ENCODE measurements at places on chromosomes 2 and 18.

DNA sequence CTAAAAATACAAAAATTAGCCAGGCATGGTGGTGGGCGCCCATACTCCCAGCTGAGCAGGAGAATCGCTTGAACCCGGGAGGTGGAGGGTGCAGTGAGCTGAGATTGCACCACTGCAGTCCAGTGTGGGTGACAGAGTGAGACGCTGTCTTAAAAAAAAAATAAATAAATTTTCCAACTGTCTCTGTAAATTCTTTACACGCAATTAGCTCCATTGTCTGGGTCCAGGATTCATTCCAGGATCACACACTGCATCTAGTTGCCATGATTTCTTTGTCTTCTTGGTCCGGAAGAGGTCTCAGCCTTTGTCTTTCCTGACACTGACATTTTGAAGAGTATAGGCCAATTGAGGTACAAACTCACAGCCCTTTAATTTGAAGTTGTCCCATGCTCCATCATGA lies 167.6 kb upstream of the NYAP2 start:
- DNase-seq, result no peak

DNA sequence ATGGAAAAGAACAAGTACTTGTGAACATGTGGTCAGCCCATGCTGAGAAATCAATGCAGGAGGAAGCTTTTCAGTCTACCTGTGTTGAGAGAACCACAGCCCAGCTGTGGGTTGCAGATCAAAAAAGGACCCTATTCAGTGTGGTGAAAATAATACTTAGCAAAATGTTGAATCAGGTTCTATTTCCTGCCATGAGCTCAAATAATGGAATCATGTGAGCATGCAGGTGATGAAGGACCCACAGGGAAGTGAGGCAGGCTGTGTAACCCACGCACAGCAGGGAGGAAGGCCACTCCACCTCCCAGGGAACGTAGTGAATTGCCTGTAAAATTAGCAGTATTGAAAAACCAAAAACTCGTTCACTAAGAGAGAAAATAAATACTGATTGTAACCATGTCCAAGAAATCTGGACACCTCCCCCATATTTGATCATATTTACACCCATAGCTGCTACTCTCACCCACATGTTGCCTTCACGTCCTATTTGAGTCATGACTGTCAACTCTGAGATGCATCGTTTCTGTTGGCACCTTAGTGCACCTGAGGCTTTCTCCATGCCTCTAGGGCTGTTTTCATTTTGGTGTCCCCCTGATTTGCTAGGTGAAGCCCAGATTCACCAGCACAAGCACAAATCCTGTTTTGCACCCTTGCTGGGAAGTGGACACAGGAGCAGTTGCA lies 20.5 kb upstream of the BCL2L11 start:
- DNase-seq, result no peak

- DNase-seq, result no peak
Observed at GRCh38 chr2:121203591-121204249, 81.3 kb downstream of the TFCP2L1 start.

DNA sequence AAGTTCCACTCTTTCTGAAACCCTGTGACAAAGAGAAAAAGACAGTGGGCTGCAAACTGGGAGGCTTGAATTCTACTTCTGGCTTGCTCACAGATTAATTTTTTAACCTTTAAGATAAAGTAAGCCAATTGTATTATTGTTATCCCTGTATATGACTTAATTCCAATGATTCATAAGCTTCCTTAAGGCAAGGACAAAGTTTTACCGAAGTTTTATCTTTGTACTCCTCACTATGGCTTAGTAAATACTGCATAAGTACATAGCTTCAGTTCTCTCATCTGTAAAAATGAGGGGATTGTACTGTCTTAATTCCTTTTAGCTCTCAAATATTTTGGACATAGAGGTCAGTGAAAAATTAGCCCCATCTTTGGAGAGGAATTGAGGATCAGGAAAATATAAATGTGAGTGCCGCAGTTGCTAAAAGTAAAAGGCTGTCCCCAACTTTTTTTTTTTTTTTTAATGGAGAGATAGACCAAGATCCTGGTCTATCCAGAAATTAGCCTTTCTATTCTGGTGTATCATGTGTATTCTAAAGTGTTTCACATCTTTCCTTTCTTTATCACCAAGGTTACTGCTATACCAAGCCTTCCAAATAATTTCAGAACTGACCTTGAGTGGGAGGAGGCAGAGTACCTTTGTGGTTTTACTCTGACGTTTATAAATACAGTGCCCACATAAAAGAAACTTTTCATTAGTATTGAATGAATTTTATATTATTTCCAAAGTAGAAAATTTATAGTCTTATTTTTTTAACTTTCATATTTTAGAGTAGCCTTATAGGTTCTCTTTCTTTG lies 13.3 kb downstream of the RELCH start:
- no peak for DNase-seq

DNA sequence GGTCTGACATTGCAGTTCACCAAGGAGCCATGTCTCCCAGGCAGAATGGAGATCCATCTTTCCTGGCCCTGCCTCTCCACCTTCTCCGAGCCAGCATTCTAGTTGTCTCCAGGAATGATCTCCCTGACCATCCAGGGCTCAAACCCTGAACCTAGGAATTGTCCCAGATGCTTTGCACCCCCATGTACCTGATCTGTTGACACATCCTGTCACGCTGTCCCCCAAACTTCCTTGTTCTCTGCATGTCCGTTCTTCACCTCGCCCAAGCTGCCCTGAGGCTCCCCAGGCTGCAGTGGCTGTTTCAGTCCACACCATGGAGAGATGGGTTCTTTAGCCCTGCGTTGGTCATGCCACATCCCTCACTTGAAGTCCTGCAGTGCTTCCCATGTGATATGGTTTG lies 7.0 kb upstream of the MBP start:
- no peak for DNase-seq

GRCh38 chr2:11771971-11772615 lies 25.7 kb downstream of the LPIN1 start:
- DNase-seq, result no peak

DNA sequence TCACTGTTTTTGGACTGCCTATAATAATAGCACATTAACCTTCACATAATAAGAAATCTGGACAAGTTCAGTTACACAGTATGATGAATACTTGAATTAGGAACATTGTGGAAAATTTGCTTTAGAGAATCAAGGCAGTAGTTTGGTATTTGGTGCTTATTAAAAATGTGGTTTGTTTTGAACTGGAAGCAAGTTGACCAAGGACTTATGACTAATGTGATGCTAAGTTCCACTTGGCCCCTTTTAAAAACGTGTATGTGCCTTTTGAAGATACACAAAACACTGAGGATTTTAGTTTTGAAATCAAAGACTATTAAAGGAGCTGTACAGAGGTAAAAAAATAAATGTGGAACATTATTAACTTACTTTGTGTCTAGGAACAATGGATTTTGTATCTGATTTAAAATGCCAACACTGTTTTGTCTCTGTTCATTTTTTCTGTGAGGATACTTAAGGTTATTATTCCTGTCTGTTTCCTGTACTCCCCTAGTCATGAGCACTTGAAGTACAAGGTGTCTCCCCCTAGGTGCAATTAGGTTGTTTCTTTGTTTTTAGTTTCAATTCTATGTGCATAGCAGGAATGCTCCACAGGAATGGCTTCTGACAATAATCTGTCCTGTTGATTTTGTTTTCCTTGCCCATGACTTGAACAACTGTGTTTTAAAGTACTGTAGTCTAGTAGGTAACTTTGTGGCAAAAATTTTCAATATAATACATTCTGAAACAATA lies 49.6 kb upstream of the PTH2R start:
- no peak for DNase-seq

DNA sequence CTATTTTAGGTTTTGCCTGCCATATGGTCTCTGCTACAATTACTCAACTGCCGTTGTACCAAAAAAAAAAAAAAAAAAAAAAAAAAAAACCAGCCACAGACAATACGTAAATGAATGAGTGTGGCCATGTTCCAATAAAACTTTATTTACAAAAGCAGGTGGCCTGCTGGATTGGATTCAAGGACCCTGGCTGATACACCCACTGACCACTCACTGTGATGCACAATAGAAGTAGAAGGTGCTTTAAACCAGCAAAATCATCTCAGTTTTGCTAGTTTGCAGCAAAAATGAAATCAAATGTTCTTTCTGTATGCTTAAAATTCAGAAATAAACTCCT lies 137.4 kb downstream of the AKAIN1 start:
- DNase-seq, result no peak
